ENCODE measurements at places on chromosomes 13 and 19.

GRCh38 chr13:102999499-102999898 is 66.7 kb downstream of the SLC10A2 start:
- H3K36me3 ChIP-seq: no peaks in the 10 kb centered on the region
- H3K4me3 ChIP-seq: no peak overlapping the region
- H3K27me3 ChIP-seq: no peaks in the 10 kb centered on the region
- no peaks in the 10 kb centered on the region for H3K4me1 ChIP-seq

GRCh38 chr19:7505288-7505681 is 10.6 kb upstream of the ZNF358 start:
- H3K36me3 ChIP-seq: no peaks in the 10 kb centered on the region
- no peak overlapping the region for H3K4me3 ChIP-seq
- no peak overlapping the region for H3K27ac ChIP-seq

- no peaks in the 10 kb centered on the region for H3K4me1 ChIP-seq
- no peak for DNase-seq
- no peaks in the 10 kb centered on the region for H3K36me3 ChIP-seq
- no peaks in the 10 kb centered on the region for H3K27me3 ChIP-seq
- H3K27ac ChIP-seq: no peak overlapping the region
- no peak overlapping the region for H3K4me3 ChIP-seq
Observed at GRCh38 chr19:54725321-54725720, 1.1 kb downstream of the KIR3DL3 start.

DNA sequence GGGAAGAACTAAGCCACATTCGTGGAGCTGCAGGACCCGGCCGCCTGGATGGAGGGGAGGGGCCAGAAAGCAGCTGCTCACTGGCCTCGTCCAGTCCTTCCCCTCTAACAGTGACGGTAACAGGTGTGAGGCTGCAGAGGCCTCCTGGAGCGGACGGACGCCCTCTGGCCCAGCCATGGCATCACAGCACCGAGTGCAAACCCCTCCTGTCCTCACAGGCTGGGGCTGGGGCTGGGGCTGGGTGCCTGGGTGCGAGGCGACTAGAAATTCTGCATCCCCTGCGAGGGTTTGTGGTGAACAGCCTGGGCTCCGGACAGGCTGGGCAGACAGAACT is 3.6 kb downstream of the MICOS13 start:
- H3K36me3 ChIP-seq: no peaks in the 10 kb centered on the region
- no peak for DNase-seq
- no peaks in the 10 kb centered on the region for H3K27me3 ChIP-seq
- H3K4me1 ChIP-seq: peaks cover 21% of the 10 kb centered on the region

DNA sequence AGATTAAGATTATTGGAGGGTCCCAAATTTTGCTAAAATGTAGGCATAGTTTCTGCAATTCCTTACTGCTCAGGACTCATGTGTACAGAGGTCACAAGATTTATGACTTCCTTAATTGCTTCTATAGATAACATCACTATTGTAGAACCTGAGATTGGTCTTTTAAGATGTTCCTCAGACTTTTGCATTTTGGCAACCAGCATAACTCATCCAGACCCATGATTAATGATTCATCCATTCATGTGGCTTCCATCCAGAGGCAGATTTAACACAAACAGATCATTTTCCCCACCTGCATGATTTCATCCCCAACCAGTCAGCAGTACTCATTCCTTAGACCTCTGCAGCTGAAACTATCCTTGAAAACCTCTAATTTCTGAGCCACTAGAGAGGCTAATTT is 34.5 kb upstream of the CEACAM8 start:
- no peak overlapping the region for H3K27ac ChIP-seq
- no peaks in the 10 kb centered on the region for H3K27me3 ChIP-seq
- H3K4me3 ChIP-seq: no peak overlapping the region
- no peaks in the 10 kb centered on the region for H3K36me3 ChIP-seq
- DNase-seq: no peak
- H3K4me1 ChIP-seq: no peaks in the 10 kb centered on the region

DNA sequence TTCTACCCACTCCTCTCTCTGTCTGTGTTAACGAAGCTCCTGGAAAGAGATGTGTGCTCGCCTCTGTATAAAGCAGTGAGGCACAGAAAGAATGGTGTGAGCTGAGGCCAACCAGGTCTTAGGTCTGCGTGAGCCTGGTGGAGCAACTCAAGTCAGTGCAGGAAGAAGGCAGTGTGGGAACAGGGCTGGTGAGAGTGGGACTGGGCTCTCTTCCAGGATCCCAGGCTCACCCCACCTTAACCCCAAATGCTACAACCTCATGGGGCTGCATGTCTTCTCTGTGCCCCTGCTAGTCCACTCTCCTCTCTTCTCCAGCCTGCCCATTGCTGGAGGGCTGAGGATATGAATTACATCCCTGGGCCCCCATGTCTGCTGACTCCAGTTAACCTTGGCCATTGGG is 127.4 kb downstream of the DCT start:
- H3K4me3 ChIP-seq: no peak overlapping the region
- no peaks in the 10 kb centered on the region for H3K27me3 ChIP-seq
- H3K4me1 ChIP-seq: no peaks in the 10 kb centered on the region
- no peak for DNase-seq

DNA sequence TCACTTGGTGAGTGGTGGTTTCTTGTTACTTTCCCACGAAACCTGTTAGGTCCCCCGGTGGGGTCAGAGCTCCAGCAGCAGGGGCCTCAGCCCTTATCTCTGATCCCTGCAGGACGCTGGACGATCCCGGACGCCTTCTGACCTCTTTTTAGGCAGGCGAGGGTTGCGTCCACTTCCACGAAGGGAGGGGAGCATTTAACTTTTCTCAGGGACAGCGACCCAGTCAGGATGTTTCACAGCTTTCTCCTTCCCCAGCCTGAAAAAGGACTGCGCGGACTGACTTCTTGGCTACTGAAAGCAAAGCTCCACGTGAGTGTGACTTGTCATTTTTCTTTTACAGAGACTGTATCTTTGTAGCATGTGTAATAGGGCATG is 692 bp downstream of the ZNF234 start:
- H3K36me3 ChIP-seq: peaks cover 31% of the 10 kb centered on the region
- H3K27ac ChIP-seq: peak overlapping the region; percentile 73
- H3K27me3 ChIP-seq: no peaks in the 10 kb centered on the region
- no peaks in the 10 kb centered on the region for H3K4me1 ChIP-seq
- peak overlapping the region; percentile 75 for H3K4me3 ChIP-seq

GRCh38 chr13:102947745-102948405 is 102.0 kb downstream of the ERCC5 start:
- H3K27ac ChIP-seq: no peak overlapping the region
- H3K27me3 ChIP-seq: no peaks in the 10 kb centered on the region
- H3K4me3 ChIP-seq: no peak overlapping the region
- no peaks in the 10 kb centered on the region for H3K4me1 ChIP-seq

DNA sequence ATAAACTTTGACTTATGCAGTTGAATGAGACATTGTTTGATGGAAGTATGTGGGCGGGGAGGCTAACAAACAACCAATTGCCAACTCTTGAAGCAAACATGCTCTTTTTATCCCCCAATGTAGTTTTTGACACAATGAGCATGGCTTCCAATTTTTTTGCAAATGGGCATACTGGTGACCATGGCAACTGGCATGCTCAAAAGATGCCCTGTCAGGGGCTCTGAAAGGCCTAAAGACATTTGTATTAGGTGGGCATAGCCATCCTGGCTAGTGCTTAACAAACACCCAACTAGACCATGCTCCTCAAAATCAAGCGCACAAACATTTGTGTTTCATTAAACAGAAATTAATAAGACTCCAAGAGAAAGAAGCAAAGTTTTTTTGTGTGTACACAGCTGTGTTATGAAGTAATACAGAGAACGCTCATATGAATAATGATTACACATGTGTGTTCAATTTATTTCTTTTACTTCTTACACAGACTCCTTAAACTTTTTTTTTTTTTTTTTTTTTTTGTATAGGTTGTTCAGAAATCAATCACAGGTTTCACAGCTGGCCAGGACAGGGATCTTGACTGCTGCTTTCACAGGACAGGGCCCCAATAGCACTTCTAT is 95.6 kb downstream of the DLEU7 start:
- H3K4me1 ChIP-seq: no peaks in the 10 kb centered on the region
- no peaks in the 10 kb centered on the region for H3K27me3 ChIP-seq
- H3K36me3 ChIP-seq: no peaks in the 10 kb centered on the region
- no peak overlapping the region for H3K27ac ChIP-seq
- no peak for DNase-seq

GRCh38 chr13:110706570-110707372 is 855 bp upstream of the CARS2 start:
- no peak for DNase-seq
- peaks cover 44% of the 10 kb centered on the region for H3K4me1 ChIP-seq
- H3K27ac ChIP-seq: peak overlapping the region; percentile 70

DNA sequence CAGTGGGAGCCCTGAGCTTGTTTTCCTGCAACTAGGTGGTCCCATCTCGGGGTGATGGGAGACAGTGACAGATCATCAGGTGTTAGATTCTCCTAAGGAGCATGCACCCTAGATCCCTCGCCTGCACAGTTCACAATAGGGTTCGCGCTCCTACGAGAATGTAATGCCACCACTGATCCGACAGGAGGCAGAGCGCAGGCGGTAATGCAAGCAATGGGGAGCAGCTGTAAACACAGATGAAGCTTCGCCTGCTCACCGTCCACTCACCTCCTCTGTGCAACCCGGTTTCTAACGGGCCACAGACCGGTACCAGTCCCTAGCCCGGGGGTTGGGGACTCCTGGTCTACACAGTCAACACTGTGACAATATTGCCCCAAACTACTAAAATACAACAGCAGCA is 38.8 kb downstream of the CARD8 start:
- H3K4me1 ChIP-seq: no peaks in the 10 kb centered on the region
- no peak overlapping the region for H3K27ac ChIP-seq
- H3K27me3 ChIP-seq: no peaks in the 10 kb centered on the region
- DNase-seq: no peak
- no peak overlapping the region for H3K4me3 ChIP-seq

DNA sequence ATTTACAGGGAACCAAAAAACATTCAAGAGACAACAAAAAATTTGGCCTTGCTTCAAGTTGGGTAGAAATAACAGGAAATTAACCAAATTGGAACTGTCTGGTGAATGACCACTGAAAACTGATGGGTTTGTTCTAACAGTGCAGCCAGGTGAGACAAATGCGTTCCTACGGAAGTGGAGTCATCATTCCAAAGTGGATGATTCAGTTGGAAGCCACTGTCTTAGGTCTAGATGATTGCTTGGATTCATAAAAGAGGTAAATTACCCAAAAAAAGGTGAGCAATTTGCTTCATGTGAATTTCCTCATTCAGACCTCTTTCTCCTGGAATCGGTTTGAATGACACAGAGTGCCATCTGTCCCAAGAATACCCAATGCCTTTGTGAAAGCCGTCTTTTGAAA is 87.1 kb upstream of the IPO5 start:
- H3K36me3 ChIP-seq: no peaks in the 10 kb centered on the region
- H3K27me3 ChIP-seq: no peaks in the 10 kb centered on the region
- H3K4me3 ChIP-seq: no peak overlapping the region
- no peaks in the 10 kb centered on the region for H3K4me1 ChIP-seq
- no peak for DNase-seq
- H3K27ac ChIP-seq: no peak overlapping the region

DNA sequence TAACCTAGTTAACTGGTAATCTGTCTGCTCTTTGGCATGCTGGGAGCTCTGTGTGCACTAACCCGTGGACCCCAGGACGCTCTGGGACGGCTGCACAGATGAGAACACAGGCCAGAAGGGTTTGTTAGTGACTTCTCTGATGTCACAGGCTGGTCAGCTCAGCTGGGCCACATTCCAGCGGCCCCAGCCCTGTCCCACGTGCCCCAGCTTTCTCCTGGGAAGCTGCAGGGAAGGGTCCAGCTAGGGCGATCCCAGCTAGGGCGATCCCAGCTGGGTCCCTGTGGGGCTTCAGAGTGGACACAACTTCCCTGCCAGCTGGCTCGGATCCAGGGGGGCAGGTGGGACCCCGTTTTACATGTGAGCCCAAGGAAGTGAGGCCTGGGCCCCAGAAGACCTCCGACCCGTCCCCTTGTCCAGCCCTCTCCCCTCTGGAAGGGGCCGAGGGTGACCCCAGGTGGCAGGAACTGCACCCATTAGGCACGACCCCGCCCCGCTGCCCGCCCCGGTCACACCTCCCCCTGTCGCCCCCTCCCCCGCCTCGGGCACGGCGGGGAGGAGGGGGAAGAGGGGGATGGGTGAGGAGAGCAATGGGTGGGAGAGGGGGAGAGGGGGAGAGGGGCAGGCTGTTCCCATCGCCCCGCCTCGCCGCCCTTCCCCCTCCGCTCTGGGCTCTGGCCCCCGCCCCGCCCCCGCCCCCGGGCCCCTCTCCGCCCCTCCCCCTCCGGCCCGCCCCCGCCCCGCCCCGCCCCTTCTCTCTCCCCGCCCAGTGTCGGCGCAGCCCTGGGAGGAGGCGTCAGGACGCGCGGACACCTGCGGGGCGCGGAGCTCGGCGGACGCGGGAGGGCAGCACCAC is 75.2 kb upstream of the MCF2L start:
- H3K4me1 ChIP-seq: peaks cover 24% of the 10 kb centered on the region
- peaks cover 94% of the 10 kb centered on the region for H3K27me3 ChIP-seq
- H3K36me3 ChIP-seq: no peaks in the 10 kb centered on the region
- peak overlapping the region; percentile 31 for H3K4me3 ChIP-seq
- no peak for DNase-seq

DNA sequence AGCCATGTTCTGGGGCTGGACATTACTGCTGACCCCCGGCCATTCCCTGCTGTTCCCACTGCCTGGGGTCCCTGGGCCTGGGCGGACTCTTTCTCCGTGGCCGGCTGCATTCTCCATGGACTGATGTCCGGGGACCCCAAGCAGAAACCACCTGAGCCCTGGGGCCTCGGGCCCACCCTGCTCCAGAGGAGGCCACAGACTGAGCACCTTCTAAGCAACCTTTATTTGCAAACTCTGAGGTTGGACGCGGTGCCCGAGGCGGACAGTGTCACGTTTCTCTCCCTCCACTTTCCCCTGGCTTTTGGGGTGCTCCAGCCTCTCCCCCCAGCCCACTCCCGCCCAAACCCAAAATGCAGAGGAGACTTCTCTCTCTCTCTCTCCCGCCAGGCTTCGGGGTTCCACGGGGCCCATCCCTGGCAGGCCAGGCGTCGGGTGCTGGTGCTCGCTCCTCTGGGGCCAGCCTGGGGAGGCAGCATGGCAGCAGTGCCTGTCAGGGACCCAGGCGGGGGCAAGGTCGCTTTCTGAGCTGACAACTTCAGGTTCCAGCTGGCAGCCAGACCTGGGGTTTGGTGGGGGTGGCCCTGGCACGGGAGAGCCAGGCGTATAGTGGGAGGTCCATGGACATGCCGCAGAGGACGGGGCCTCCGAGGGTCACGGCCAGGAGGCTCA is 2.3 kb upstream of the C19orf25 start:
- peaks cover 22% of the 10 kb centered on the region for H3K4me1 ChIP-seq
- H3K27me3 ChIP-seq: peaks cover 17% of the 10 kb centered on the region
- DNase-seq: no peak
- H3K4me3 ChIP-seq: no peak overlapping the region
- H3K36me3 ChIP-seq: no peaks in the 10 kb centered on the region
- H3K27ac ChIP-seq: no peak overlapping the region
